ENCODE measurements at places on chromosomes 3 and 15. TPM values are rescaled to one million over a fixed set of nuclear protein-coding genes. Genes with fewer than 3 reads are reported as not detected.
A peak's percentile ranks its signal among the peaks of the same experiment; 100 is the strongest.

STIMATE gene
- 30.1 TPM for total RNA-seq

GREM1 gene
- not detected for total RNA-seq

ACP3 gene
- total RNA-seq, result not detected

DNA sequence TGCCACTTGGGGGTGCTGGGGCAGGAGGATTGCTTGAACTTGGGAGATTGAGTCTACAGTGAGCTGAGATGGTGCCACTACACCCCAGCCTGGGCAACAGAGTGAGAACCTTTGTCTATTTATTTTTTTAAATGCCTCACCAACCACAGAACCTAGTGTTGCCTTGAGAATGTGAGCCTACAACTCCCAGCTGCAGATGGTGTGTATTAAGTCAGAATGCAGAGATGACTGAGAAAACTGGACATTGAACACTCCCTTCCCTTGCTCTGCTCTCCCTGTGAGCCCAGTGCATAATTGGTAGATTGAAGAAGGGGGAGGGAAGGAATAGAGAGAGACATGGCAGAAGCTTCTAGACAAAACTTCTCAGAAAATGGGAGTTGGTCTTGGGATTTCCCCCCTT, 53.5 kb downstream of the CCDC33 start:
- H3K27me3 ChIP-seq, result no peaks in the 10 kb centered on the region
- no peak overlapping the region for H3K4me3 ChIP-seq
- no peaks in the 10 kb centered on the region for H3K36me3 ChIP-seq
- DNase-seq, result no peak
- H3K4me1 ChIP-seq, result peaks cover 4% of the 10 kb centered on the region

DNA sequence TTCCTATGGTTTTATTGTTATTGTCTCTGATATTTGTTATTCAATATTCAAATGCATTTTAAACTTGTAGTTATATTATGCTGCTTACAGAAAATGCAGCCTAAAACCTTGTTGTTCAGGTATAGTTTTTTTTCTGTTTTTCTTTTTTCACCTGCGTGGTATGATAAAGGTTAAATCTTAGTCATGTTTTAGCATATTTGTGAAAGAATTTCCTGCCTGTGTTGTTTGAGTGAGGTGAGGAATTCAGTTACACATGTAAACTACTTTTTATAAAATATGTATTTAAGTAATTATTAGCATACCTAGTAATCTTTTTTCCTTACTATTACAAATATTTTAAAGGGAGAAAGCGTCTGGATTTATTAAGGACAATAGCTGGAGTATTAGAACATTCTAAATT, 90.0 kb upstream of the NAALADL2 start:
- no peaks in the 10 kb centered on the region for H3K36me3 ChIP-seq
- no peak for DNase-seq
- no peaks in the 10 kb centered on the region for H3K4me1 ChIP-seq
- no peak overlapping the region for H3K27ac ChIP-seq
- no peak overlapping the region for H3K4me3 ChIP-seq

DNA sequence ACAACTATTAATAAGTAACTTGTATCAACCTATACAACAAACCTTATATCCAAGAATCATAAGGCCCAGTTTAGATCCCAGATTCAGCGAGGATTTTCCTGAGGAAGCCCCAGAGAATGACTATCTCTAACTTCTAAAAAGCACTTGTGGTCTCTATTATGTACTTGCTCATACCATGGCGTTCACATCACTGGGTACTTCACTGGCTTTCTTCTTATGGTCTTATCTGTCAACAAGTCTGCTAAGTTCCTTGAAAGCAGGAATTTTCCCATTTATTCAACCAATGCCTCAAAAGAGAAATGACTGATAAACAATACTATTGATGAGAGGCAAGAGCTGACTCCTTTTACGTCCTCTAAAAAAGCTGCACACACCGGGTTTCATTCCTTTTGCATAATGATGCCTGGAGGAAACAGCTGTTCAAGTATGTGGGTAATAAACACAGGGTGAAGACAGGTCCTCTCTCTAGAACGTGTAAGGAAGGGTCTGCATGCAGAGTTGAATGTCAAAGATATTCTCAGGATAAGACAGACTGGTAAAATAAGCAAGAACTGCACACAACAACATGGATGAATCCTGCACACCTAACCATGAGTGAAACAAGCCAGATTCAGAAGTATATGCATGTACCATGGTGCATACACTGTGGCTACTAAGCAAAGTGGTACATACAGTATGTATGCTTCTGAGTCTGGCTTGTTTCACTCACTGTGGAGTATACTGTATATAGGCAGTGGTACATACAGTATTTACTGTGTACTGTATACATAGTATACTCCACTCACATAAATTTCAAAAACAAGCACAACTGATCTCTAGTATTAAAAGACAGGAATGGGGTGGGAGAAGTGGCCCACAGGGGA, 408.7 kb downstream of the SHQ1 start:
- no peak overlapping the region for H3K27ac ChIP-seq
- H3K4me3 ChIP-seq, result no peak overlapping the region
- H3K36me3 ChIP-seq, result peaks cover 61% of the 10 kb centered on the region

GABRG3 gene
- not detected for total RNA-seq

PPP1R14D gene
- not detected for total RNA-seq

DNA sequence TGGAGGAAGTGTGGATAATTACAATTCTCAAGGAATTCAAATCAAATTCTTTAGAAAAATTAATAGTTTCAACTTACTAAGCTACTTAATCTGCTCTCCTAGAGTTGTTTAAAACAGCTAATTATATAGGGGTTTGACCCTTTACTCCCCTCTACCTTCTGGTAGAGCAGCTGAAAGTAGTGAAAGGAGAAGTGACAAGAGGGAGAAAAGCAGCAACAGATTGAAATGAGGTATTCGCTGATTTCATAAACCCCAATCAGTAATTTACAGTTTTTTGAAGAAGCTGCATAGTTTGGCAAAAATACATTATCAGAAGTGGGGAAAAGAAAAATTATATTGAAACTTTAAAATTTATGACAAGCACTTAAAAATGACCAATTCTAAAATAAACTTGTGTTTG, 52.8 kb downstream of the ZMAT3 start:
- DNase-seq, result no peak
- peaks cover 14% of the 10 kb centered on the region for H3K36me3 ChIP-seq
- H3K4me3 ChIP-seq, result no peak overlapping the region
- H3K27me3 ChIP-seq, result no peaks in the 10 kb centered on the region

DNA sequence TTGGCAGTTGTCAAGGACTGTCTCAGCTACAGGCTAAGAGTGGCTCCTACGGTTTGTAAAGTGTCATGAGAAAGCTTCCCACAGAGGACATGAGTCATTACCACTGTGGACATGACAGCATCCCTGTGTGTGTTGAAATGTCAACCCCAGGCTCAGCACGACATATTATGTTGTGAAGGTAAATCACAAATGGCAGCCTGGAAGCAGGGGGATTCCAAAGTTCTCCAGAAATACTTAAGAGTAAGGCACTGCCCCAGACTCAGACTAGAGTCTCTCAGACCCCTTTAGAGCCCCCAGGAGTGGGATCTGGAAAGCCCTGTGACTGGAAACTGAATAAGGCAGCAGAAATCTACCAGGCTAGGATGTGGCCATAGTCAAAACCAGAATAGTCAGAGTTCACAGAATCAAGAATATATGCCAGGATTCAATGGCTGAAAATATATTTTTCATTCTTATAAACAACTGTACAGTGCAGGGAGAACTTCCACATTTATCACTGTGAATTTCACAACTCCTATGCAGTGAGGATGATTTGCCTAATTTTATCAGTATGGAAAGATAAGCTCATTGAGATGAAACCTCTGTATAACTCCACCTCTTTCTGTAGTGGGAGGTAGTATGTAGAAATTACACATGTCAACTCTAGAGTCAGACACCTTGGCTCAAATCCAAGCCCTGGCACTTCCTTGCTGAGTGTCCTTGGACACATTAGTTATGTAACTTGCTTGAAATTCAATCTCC, 237.1 kb upstream of the CFAP20DC start:
- H3K27me3 ChIP-seq, result no peaks in the 10 kb centered on the region
- peak; percentile 14 for DNase-seq
- peak overlapping the region; percentile 67 for H3K27ac ChIP-seq
- no peak overlapping the region for H3K4me3 ChIP-seq
- H3K36me3 ChIP-seq, result no peaks in the 10 kb centered on the region

DNA sequence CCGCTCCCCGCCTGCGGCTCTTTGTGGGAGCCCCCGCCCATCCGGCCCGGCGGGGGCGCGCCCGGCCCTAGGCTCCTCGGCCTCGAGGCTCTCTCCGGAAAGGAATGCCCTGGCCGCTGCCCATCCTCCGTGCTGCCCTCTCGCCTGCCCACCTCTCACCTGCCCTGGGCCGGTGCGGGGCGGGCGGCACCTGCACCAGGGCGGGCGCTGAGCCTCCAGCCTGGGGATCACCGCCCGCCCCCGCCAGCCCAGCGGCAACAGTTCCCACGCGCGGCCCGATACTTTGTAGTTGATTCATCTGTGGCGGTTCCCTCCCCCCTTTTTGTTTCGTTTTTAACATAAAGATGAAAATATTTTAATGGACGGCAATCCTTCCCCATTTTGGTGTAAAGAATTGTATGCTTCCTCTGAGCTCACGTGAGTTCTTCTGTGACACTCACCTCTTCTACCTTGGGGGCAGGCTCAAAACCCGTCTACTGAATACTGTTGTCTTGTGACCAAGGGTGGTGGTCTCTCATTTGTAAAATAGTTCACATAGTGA, 1.9 kb downstream of the KLF13 start:
- DNase-seq, result peak; percentile 72
- no peaks in the 10 kb centered on the region for H3K27me3 ChIP-seq
- H3K27ac ChIP-seq, result peak overlapping the region; percentile 93
- H3K4me3 ChIP-seq, result peak overlapping the region; percentile 92
- peaks cover 56% of the 10 kb centered on the region for H3K4me1 ChIP-seq

- H3K27ac ChIP-seq, result peak overlapping the region; percentile 88
- peaks cover 35% of the 10 kb centered on the region for H3K4me1 ChIP-seq
- DNase-seq, result peak; percentile 62
- no peaks in the 10 kb centered on the region for H3K27me3 ChIP-seq
- peak overlapping the region; percentile 70 for H3K4me3 ChIP-seq
These were observed 21.4 kb downstream of the FEM1B start for GRCh38 chr15:68298882-68299381.

GRCh38 chr3:135034291-135034768, 239.3 kb downstream of the EPHB1 start:
- DNase-seq, result no peak
- no peaks in the 10 kb centered on the region for H3K4me1 ChIP-seq
- no peak overlapping the region for H3K27ac ChIP-seq
- H3K36me3 ChIP-seq, result no peaks in the 10 kb centered on the region

SLITRK3 gene
- not detected for total RNA-seq

ZBED2 gene
- 3.6 TPM for total RNA-seq

- H3K27me3 ChIP-seq, result peaks cover 2% of the 10 kb centered on the region
- no peak overlapping the region for H3K27ac ChIP-seq
- no peaks in the 10 kb centered on the region for H3K36me3 ChIP-seq
- no peak for DNase-seq
- H3K4me3 ChIP-seq, result no peak overlapping the region
- no peaks in the 10 kb centered on the region for H3K4me1 ChIP-seq
These were observed 398.5 kb downstream of the PDCD6IP start for GRCh38 chr3:34196914-34197313.

DNA sequence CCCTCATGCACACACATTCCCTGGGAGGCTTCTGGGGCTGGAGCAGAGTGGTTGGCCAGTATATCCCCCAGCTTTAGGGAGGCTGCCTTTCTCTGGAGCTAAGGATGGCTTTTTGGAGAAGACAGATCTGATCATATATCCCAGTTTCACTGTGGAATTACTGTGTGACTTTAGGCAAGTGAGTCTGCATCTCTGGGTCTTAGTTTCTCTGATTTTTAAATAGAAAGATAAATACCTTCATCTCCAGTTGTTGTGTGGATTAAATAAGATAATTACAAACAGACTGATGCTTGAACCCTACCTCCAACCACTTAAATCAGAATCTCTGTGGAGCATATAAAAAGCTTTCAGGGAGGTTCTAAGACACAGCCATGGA, 11.1 kb upstream of the WNT7A start:
- peak overlapping the region; percentile 63 for H3K4me3 ChIP-seq
- H3K36me3 ChIP-seq, result peaks cover 12% of the 10 kb centered on the region
- peaks cover 3% of the 10 kb centered on the region for H3K27me3 ChIP-seq
- peak overlapping the region; percentile 98 for H3K27ac ChIP-seq

DNA sequence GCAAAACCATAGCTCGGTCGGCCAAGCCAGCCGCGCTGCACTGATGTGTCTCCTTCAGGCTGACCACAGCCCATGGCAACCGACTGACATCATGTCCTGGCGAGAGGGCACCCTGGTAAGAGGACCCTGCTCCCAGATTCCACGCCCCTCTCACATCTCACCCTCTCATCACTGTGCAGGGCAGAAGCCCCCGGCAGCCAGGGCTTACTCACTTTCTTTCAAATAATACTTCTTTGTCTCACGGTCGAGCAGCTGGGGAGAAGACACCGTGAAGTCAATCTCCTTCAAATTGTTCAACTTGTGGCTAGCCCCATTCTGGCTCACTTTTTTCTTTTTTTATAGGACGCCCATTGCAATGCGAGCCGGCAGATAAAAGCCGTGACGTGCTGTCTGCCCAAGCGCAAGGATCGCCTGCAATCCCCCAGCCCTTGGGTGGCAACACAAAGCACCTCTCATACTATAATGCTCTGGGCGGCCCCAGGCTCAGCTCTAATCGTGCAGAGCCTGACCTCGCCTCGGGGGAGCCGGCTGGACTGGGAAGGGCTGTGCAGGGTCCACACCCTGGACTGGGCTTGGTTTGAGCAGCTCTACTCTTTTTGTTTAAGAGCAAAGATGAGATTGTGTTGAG, 33.6 kb downstream of the VGLL4 start:
- H3K27me3 ChIP-seq, result no peaks in the 10 kb centered on the region
- peaks cover 20% of the 10 kb centered on the region for H3K36me3 ChIP-seq
- no peak overlapping the region for H3K4me3 ChIP-seq
- no peak for DNase-seq

SLC2A2 gene
- not detected for total RNA-seq

ABI3BP gene
- not detected for total RNA-seq

GRCh38 chr3:18827664-18828063, 320.6 kb upstream of the KCNH8 start:
- no peaks in the 10 kb centered on the region for H3K36me3 ChIP-seq
- peaks cover 14% of the 10 kb centered on the region for H3K4me1 ChIP-seq
- H3K27ac ChIP-seq, result no peak overlapping the region
- no peak for DNase-seq
- H3K27me3 ChIP-seq, result no peaks in the 10 kb centered on the region

DNA sequence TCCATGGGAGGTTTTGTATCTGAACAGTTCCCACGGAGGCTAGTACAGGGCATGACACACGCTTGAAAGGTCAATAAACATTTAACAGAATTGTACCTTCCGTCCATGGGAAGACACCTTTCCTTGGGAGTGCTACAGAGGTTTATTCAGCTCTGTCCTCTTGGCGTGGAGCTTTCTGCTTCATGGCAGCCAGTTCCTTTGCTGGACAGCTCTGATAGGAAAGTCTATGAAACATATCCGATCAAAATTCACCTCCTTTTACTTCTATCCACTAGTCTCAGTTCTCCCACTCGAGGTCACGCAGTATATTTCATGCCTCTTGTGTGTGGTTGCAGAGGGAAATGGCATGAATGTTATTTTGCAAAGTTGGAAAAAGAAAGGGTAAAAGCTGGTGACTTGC, 91.2 kb downstream of the PEX5L start:
- no peaks in the 10 kb centered on the region for H3K36me3 ChIP-seq
- no peak overlapping the region for H3K27ac ChIP-seq
- no peak for DNase-seq
- no peak overlapping the region for H3K4me3 ChIP-seq

- no peak overlapping the region for H3K27ac ChIP-seq
- no peaks in the 10 kb centered on the region for H3K27me3 ChIP-seq
- no peak overlapping the region for H3K4me3 ChIP-seq
- no peak for DNase-seq
- H3K36me3 ChIP-seq, result peaks cover 54% of the 10 kb centered on the region
- H3K4me1 ChIP-seq, result peaks cover 71% of the 10 kb centered on the region
These were observed 51.1 kb downstream of the CMTM7 start for GRCh38 chr3:32442766-32443165.

GRCh38 chr3:155323063-155323666, 29.7 kb upstream of the STRIT1 start:
- H3K4me3 ChIP-seq, result no peak overlapping the region

VGLL3 gene
- not detected for total RNA-seq

SPESP1 gene
- 0.23 TPM for total RNA-seq

Measured in activated CD4-positive, alpha-beta T cell treated with anti-CD3 and anti-CD28 coated beads, Interleukin-2, amount 10 ng/mL, durations not matched to agents 7 days and 5 days (primary cell).